ENCODE measurements at places on chromosomes 13 and 19.

- peak; percentile 75 for DNase-seq
These were observed 175.0 kb downstream of the PTPRS start for GRCh38 chr19:5165697-5166019.

DNA sequence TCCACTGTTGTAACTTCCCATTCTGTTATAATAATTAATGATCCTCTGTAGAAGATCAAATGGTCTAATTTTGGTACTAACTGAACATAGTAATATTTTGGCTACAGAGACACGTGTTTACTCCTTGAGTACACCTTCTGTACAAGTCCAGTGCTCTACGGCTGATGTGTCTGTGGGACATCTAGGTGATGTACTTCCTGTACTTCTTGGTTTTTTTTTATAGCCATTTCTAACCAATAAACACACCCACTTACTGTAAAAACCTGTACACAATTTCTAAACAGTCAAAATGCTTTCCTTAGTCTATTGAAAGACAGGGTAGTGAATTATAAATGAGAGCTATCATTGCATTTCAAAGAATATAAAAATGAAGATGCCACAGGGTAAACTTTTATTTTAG lies 118.7 kb downstream of the RNF17 start:
- DNase-seq = no peak

GRCh38 chr19:1276628-1277022 lies 1.3 kb downstream of the FAM174C start:
- no peak for DNase-seq

GRCh38 chr19:2699413-2700140 lies 2.9 kb downstream of the GNG7 start:
- DNase-seq = no peak

- no peak for DNase-seq
These were observed 236.2 kb upstream of the HTR2A start for GRCh38 chr13:47133011-47133445.

DNA sequence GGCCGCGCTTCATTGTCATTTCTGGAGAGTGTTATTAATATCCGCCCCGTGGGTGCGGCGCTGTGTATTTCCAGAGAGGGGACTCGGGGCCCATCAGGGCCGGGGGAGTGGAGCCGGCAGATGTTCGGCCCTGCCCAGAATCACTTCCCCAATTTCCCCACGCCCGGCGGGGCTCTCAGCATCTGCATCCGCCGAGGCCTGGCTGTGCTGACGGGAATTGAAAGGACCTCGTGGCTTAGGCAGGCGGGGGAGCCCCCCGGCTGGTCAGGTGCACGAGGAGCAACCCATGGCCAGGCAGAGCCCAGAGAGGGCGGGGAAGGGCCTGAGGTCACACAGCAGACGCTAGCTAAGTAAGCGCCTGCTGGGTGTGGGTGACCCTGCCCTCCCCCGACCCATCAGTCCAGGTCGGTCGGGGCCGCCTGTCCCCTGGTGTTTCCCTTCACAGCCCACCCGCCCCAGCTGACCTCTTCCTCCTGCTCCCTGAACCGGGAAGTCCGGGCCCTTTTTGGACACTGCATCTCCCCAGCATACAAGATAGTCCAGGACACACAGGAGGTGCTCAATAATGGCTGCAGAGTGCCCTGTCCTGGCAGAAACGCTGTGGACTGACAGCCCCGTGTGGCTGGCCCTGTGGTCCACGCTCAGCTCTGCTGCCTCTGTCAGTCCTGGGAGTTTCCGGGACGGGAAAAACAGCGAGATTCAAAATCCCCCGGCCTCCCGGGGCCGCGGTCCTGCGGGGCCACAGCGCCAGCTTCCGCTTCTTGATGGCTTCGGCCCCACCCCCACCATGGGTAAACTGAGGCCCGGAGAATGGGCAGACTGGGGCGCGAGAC lies 22.1 kb downstream of the ARID3A start:
- no peak for DNase-seq

GRCh38 chr13:20708216-20708615 lies 4.7 kb downstream of the IL17D start:
- no peak for DNase-seq

- DNase-seq = no peak
These were observed 166.3 kb downstream of the STK24 start for GRCh38 chr13:98410612-98411011.

Measured in CMK (cell line).